A549 treated with Hydrocortisone at 1 μM for 4 hours (cell line): ENCODE measurements at places on chromosomes 7 and 10. TPM values are rescaled to one million over a fixed set of nuclear protein-coding genes. Genes with fewer than 3 reads are reported as not detected.

ZYX gene
- 165 to 204 TPM (median 185 TPM) in 5 replicates for total RNA-seq

CFAP58 gene
- 0.08 to 0.17 TPM (median 0.14 TPM) in 5 replicates for total RNA-seq

GNGT1 gene
- total RNA-seq: not detected in 5 replicates

TMEM196 gene
- not detected in 5 replicates for total RNA-seq

ZMIZ1 gene
- total RNA-seq: 31.4 to 46.3 TPM (median 40.4 TPM) in 5 replicates

MEOX2 gene
- not detected in 5 replicates for total RNA-seq
